Activated T-helper 17 cell treated with anti-CD3 and anti-CD28 coated beads, Interleukin-2, amount 50 U/mL, for 72 hours (primary cell): ENCODE measurements at places on chromosomes 3 and 15. TPM values are rescaled to one million over a fixed set of nuclear protein-coding genes. Genes with fewer than 3 reads are reported as not detected.

Gene CLDN16
- not detected for total RNA-seq

Gene LINGO1
- total RNA-seq, result not detected

Gene TF
- total RNA-seq, result 0.50 TPM

Gene CEMIP
- 0.05 TPM for total RNA-seq

Gene RAB7A
- total RNA-seq, result 217 TPM

Gene LRRC31
- total RNA-seq, result not detected

Gene KBTBD12
- not detected for total RNA-seq

Gene FOXP1
- 171 TPM for total RNA-seq

Gene RETNLB
- total RNA-seq, result not detected

Gene CD200
- 5.1 TPM for total RNA-seq

Gene TUSC7
- total RNA-seq, result not detected

Gene LMAN1L
- total RNA-seq, result 1.6 TPM

Gene TMEM45A
- 2.4 TPM for total RNA-seq

Gene SI
- total RNA-seq, result not detected

Gene RHO
- total RNA-seq, result not detected

Gene MEIS2
- total RNA-seq, result not detected

Gene SAMMSON
- not detected for total RNA-seq

Gene FANCD2
- total RNA-seq, result 74.0 TPM

Gene CNTN4
- not detected for total RNA-seq

Gene SETD2
- total RNA-seq, result 28.8 TPM

Gene EFCC1
- total RNA-seq, result not detected

Gene GOLGA8T
- not detected for total RNA-seq

Gene CKMT1B
- total RNA-seq, result not detected

Gene CEP19
- total RNA-seq, result 4.5 TPM

Gene C3orf49
- not detected for total RNA-seq

Gene ANKDD1A
- total RNA-seq, result 4.3 TPM

Gene ZWILCH
- total RNA-seq, result 34.0 TPM

Gene EID1
- total RNA-seq, result 96.9 TPM

Gene ZNF35
- 1.6 TPM for total RNA-seq

Gene NRROS
- total RNA-seq, result 26.5 TPM

Gene CDCP1
- 0.17 TPM for total RNA-seq
